ENCODE measurements at places on chromosomes 11 and 22.

- no peak for DNase-seq
Measured at GRCh38 chr22:32612834-32613233, 138.2 kb downstream of the FBXO7 start.

DNA sequence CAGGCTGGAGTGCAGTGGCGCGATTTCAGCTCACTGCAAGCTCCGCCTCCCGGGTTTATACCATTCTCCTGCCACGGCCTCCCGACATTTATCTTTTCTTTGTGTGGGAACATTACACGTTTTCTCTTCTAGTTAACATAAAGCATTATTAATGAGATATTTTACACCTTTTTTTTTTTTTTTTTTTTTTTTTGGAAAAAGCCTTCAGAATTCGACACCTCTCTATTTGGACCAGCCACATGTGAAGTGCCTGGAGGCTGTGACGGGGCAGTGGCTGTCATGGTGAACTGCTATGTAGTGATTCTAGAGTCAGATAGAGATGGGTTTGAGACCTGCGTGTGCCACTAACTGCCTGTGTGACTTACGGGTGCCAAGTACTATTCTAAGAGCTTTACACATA lies 64.3 kb downstream of the SMIM38 start:
- no peak for DNase-seq

GRCh38 chr11:102553835-102554282 lies 23.3 kb upstream of the MMP7 start:
- no peak for DNase-seq

DNA sequence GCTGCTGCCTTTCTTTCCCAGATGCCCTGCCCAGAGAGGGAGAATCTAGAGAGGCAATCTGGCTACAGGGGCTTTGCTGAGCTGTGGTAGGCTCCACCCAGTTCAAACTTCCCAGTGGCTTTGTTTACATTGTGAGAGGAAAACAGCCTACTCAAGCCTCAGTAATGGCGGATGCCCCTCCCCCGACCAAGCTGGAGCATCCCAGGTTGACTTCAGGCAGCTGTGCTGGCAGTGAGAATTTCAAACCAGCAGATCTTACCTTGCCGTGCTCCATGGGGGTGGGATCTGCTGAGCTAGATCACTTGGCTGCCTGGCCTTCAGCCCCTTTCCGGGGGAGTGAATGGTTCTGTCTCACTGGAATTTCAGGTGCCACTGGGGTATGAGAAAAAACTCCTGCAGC lies 12.2 kb downstream of the BDNF start:
- no peak for DNase-seq

DNA sequence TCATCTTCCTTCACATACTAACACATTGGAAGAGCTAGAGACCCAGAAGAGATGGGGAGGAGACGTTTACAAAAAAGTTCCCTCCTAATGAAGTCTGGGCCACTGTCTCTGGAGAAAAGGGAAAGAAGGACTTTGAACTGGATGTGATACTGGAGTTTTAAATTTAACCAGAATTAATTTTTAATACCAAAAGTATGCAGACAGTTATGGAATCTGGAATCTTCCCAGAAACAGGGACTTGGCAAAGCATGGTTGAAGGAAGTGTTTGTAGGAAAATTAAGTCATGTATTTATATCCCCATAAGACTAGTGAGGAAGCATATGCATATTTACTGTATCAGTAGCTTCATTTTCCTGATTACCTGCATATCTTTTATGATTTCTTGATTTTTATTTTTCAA lies 215.5 kb downstream of the TTC28 start:
- no peak for DNase-seq

DNA sequence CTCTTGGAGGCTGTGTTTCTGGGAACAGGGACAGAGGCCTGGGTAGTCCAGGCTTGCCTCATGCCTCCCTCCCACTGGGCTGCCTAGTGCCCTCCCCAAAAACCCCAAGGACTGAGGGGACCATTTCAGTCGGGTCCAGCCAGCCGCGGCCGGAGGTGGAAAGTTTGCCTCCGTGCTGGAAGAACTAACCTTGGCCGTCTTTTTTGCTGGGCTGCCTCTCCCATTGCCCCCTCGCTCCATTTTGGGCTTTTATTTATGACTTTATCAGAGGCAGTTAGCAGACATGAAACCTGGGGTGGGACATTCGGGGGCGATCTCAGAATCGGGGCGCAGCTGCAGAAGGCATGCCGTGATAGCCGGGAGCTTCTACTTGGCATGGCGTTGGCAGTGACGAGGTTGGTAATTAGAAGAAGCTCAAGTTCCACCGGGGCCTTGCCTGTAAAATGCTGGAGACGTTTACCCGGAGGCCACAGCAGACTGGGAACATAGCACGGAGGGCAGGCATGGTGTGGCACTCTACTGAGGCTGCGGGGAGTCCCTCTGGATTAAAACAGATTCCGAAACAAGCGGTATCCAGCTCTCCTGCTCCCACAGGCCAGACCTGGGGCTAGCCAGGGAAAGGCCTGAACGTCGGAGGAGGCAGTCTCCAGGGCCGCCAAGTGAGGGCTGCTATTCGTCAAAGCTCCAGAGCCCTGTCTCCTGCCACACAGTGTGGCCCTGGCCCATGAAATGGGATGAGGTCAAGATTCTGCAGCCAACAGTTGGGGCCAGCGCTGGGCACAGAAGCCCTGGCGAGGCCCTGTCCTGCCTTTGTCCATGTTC lies 76.4 kb upstream of the PPARA start:
- DNase-seq = no peak

All from NCI-H1694 (cell line).